Right lung (tissue), 10 donors: ENCODE measurements at places on chromosomes 5 and 9. TPM values are rescaled to one million over a fixed set of nuclear protein-coding genes. Genes with fewer than 3 reads are reported as not detected.

The HACD4 gene
- 7.3 TPM for polyA plus RNA-seq

The KLHL9 gene
- 41.3 TPM for polyA plus RNA-seq

GRCh38 chr5:55713871-55714270 is 1.7 kb upstream of the SLC38A9 start:
- no peak for DNase-seq

The F2RL2 gene
- 0.37 TPM for polyA plus RNA-seq

- DNase-seq, result no peak
Measured at GRCh38 chr9:137186385-137186784, 2.0 kb downstream of the ANAPC2 start.
